ENCODE measurements at places on chromosomes 2 and 18.

- no peak for DNase-seq
Observed at GRCh38 chr2:68693951-68694350, 40.7 kb upstream of the ARHGAP25 start.

GRCh38 chr2:233440714-233441113 lies 86.4 kb downstream of the DGKD start:
- DNase-seq, result no peak

GRCh38 chr2:10289352-10289751 lies 13.4 kb upstream of the HPCAL1 start:
- DNase-seq, result no peak

DNA sequence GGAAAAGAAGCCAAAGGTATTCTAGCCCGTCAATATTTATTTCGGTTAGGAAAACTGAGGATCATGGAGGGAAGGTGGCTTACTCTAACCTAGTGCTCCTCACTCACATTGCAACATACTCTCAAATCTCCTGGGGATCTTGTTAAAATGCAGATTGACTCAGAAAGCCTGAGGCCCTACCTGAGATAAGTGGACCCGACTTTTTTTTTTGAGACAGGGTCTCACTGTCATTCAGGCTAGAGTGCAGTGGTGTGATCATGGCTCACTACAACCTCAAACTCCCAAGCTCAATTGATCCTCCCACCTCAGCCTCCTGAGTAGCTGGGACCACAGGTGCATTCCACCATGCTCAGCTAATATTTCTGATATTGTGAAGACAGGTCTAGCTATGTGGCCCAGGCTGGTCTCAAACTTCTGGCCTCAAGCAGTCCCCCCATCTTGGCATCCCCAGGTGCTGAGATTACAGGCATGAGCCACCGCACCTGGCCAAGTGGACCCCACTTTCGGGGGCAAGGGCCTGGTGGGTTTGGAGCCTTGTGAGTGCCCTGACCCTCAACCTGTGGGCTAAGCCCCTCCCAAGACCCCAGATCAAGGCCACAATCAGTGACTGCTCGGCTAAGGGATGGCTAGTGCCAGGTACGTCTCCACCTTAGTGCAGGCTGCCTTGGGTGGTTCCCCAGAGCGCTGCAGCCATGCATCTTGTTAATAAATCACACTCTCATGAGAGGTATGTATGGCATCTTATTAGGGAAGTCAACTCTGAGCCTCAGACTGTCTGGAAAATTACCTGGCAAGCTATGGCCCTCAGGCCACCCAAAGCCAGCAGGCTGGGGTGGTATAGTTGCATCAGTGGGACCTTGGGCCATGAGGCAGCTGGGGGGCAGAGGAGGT lies 1.1 kb upstream of the NEURL3 start:
- DNase-seq, result no peak

DNA sequence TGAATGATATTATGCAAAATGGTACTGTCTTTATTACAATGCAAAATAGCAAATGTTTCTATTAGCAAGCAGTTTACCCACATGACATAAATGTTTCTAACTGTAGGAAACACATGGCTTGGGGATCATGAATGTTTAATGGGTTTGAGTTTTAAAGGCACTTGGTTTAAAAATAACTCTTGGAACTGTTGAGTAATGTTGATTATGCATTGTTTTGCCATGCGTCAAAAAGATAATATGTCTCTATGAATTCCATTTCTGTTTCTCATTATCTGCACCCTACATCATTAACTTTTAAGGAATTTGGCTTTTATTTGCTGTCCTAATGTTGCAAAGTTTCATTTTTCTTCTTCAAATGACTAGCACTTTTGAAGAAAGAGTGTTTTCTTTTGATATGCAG lies 1355.5 kb downstream of the SUCLG1 start:
- no peak for DNase-seq

- DNase-seq, result no peak
Observed at GRCh38 chr2:203853271-203853670, 14.3 kb upstream of the CTLA4 start.

GRCh38 chr2:225600444-225600843 lies 200.9 kb downstream of the NYAP2 start:
- DNase-seq, result no peak

DNA sequence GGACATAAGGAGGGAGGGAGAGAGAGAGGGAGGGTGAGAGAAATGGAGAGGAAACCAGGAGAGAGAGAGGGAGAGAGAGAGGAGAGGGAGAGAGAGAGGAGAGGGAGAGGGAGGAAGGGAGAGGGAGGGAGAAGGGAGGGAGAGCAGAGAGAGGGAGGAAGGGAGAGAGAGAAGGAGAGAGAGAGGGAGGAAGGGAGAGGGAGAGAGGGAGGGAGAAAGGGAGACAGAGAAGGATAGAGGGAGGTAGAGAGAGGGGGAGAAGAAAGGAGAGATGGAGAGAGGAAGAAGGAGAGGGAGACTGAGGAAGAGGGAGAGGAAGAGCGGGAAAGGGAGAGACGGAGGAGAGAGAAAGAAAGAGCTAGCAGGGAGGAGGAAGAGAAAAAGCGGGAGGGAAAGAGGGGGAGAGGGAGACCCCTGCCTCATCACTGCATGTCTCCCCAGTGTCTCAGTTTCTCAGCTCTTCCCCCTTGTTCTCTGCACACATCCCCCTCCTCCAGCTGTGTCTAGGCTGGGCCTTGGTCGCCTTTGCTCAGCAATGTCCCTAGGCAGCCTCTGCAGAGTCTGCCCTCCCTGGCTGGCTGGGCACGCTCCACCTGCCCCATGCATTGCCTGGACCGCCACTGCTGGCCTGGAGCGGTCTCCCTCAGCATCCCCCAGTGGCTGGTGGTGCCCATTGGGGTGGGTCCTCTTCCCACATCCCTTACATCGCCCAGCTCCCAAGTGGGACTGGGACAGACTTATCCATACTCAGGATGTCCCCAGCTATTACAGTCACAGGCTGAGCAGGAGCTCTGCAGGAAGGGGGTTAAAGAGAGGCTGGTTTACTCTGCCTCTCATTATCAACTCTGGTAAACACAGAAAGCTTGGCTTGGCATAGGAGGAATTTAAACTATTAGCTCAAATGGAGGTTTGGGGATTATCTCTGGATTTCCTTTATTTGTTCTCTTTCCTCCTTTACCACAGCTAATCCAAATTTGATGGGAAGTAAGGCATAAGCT lies 85.7 kb upstream of the APCDD1 start:
- DNase-seq, result no peak

DNA sequence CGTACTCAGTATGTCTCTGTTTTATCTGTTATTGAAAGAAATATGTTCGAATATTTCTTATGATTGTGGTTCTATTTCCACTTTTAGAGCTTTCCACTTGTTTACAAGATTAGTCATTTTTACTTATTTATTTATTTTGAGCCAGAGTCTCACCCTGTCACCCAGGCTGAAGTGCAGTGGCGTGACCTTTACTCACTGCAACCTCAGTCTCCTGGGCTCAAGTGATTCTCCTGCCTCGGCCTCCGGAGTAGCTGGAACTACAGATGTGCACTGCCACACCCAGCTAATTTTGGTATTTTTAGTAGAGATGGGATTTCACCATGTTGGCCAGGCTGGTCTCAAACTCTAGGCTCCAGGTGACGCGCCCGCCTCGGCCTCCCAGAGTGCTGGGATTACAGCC lies 53.3 kb downstream of the HIBCH start:
- no peak for DNase-seq

- DNase-seq, result no peak
Observed at GRCh38 chr2:235240574-235240973, 253.3 kb upstream of the AGAP1 start.

DNA sequence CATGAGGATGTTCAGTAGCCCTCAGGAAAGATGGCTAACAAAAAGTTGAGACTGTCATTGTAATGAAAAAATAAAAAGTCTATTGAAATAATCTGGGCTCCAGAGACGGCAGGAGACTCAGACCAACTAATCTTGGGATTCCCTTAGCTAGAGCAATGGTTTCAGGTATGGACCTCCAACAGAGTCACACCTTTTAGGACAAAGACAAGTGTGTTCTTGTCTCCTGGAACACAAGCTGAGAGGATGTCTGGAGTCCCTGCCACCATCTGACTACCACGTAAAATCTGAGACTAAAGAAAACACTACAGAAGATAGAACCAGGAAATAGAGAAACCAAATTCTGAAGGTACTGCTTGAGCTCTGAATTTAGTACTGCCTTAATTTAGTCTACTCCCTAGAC lies 103.3 kb upstream of the RBBP8 start:
- DNase-seq, result no peak

- DNase-seq, result no peak
Observed at GRCh38 chr2:35461406-35461805, 894.2 kb upstream of the CRIM1 start.

DNA sequence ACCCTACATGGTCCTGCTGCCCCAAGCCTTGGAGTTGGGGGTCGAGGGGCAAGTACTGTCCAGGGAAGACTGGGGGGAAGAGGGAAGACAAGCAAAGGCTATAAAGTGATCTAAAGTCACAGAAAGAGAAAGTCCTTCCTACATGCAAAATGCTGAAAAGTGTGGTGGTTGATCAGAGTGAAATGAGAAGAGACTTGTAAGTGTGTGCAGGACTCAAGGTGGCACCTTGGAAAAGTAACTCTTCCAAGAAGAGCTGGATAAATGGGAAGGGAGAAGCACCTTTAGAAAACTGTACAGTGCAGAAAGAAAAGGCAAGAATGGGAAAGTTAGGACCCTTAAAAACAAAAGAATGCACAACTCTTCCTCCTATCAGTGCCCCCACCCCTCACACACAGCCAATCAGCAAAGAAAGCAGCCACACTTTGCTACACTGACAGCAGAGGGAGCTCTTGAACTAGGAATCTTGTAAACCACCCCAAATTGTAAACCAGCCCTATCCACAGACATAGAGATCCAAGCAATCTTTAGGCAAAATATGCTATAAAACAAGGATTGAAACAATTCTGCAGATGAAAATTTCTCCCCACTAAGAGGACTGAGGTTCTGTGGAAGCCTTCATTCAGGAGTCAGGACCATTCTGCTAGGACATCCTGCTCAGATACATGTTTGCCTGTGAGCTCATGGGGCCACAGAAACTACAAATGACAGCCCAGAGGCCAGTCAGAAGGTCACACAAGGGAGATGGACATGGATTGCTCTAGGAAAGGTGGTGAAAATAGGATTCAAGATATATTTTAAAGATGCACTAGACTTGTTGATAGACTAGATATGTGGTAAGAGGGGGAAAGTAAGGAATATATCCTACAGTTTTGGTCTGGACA lies 146.4 kb downstream of the FTCDNL1 start:
- DNase-seq, result no peak

All from stimulated activated CD4-positive, alpha-beta T cell treated with anti-CD3 and anti-CD28 coated beads, TNF-alpha, amount 100 ng/mL, for 1 hour (primary cell).